ENCODE measurements at places on chromosomes 2 and 18. TPM values are rescaled to one million over a fixed set of nuclear protein-coding genes. Genes with fewer than 3 reads are reported as not detected.

Gene AKAIN1
- not detected for total RNA-seq

DNA sequence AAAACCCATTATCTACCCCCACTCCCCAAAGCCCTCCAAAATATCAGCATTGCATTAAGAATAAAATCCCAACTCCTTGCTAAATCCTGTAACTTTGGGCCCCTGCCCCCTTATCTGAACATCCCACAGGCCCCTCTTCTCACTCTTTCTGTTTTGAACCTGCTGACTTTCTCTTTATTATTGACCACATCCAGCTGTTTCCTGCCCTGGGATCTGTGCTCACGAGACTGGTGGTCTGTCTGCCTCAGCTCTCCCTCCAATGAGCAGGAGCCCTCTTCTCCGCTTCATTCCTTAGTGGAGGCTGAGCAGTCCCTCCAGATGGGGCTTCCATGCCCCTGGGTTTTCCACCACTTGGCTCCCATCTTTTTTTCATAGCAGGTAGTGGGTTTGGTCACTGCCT lies 116.9 kb downstream of the ACKR3 start:
- peaks cover 7% of the 10 kb centered on the region for H3K27me3 ChIP-seq
- no peaks in the 10 kb centered on the region for H3K4me1 ChIP-seq

Gene OBSL1
- not detected for total RNA-seq

DNA sequence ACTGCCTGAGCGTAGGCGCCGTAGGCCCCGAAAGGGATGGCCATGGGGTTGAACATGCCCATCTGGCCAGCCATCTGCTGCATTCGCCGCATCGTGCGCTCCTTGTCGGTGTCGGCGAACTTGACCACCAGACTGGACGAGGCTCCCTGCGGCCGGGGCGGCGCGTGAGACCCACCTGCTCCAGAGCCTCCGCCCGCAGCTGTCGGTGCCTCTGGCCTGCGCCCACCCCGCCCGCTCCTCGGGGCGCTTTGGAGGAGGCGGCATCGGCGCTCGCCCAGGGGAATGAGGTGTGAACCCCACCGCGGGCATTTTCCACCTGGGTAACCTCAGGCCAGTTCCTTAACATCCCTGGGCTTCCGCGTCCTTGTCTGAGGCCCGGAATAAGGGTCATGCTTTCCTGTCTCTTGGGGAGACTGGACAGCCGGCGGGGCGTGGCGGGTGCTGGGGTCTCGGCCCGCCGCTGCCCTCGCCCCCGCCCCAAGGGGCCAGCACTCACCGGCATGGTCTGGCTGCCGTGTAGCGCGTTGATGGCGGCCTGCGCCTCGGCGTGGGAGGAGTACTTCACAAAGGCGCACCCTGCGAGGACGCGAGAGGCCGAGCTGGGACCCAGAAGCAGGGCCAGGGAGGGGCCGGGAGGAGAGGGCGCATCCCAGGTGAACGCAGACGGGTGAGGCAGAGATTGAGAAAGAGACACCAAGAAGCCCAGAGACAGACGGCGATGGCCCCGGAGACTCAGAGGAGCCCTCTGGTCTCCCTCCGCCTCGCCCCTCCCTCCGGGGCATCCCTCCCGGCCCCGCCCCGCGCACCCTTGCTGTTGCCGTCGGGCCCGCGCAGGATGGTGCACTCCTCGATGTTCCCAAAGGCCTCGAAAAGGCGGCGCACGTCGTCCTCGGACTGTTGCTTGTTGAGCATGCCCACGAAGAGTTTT lies 291.0 kb downstream of the CELF4 start:
- DNase-seq = no peak
- H3K27me3 ChIP-seq = peaks cover 23% of the 10 kb centered on the region
- H3K36me3 ChIP-seq = no peaks in the 10 kb centered on the region
- H3K4me1 ChIP-seq = no peaks in the 10 kb centered on the region
- H3K4me3 ChIP-seq = no peak overlapping the region

DNA sequence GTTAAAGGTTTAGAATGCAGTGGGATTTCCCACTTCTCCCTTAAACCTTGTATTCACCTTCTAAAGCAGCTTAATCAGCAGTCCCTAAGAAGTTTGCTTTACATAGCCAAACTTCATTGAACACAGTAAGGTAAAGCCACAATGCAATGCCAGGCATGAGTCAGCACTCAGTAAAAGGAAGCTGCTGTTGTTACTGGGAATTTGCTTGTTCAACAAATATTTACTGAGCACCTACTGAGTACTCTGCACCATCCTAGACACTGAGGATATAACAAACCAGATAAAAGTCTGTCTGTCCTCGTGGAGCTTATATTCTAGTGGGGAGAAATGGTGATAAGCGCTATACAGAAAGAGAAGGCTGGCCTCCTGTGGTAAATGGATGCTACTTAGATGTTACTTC lies 162.7 kb downstream of the PKP4 start:
- H3K27ac ChIP-seq = no peak overlapping the region
- no peaks in the 10 kb centered on the region for H3K4me1 ChIP-seq
- H3K27me3 ChIP-seq = no peaks in the 10 kb centered on the region

Gene CYRIA
- total RNA-seq = 76.1 TPM
